ENCODE measurements at places on chromosomes 6 and 20. TPM values are rescaled to one million over a fixed set of nuclear protein-coding genes. Genes with fewer than 3 reads are reported as not detected.
A peak's percentile ranks its signal among the peaks of the same experiment; 100 is the strongest.

- H3K36me3 ChIP-seq, result no peaks in the 10 kb centered on the region
- H3K27me3 ChIP-seq, result no peaks in the 10 kb centered on the region
- H3K4me1 ChIP-seq, result no peaks in the 10 kb centered on the region
These were observed 93.7 kb downstream of the KCNB1 start for GRCh38 chr20:49388744-49389143.

The ASCC3 gene
- 12.2 TPM for polyA plus RNA-seq

DNA sequence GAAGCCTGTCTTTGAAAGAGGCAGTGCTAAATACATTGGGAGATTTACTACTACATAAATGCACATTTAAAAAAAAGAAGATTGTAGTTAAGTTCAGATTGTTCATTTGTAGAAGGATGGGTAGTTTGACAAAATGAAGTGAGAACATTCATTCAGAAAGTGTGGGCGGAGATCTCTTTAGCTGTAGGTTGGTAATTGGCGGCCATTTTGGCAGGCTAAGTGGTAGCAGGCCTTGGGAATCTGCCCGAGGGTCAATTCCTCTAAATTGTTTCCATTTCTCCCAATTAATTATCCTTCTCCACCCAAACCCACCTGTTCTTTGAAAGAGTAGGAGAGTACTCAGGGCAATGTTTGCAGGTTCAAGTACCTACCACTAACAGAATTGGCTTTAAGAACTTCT is 17.9 kb downstream of the SOX4 start:
- no peak for DNase-seq
- H3K27ac ChIP-seq, result no peak overlapping the region
- no peaks in the 10 kb centered on the region for H3K27me3 ChIP-seq
- H3K4me1 ChIP-seq, result peaks cover 9% of the 10 kb centered on the region

GRCh38 chr20:23046431-23046830 is 3.0 kb downstream of the THBD start:
- no peak for DNase-seq
- H3K36me3 ChIP-seq, result no peaks in the 10 kb centered on the region
- H3K4me3 ChIP-seq, result no peak overlapping the region
- no peak overlapping the region for H3K27ac ChIP-seq
- peaks cover 13% of the 10 kb centered on the region for H3K27me3 ChIP-seq

- DNase-seq, result no peak
- H3K36me3 ChIP-seq, result no peaks in the 10 kb centered on the region
- H3K27ac ChIP-seq, result no peak overlapping the region
- H3K27me3 ChIP-seq, result no peaks in the 10 kb centered on the region
- H3K4me1 ChIP-seq, result no peaks in the 10 kb centered on the region
These were observed 23.7 kb downstream of the MOCS3 start for GRCh38 chr20:50982363-50982762.

GRCh38 chr6:98116455-98116854 is 717.9 kb upstream of the POU3F2 start:
- no peak overlapping the region for H3K27ac ChIP-seq
- no peaks in the 10 kb centered on the region for H3K36me3 ChIP-seq
- no peak for DNase-seq
- H3K4me1 ChIP-seq, result no peaks in the 10 kb centered on the region

DNA sequence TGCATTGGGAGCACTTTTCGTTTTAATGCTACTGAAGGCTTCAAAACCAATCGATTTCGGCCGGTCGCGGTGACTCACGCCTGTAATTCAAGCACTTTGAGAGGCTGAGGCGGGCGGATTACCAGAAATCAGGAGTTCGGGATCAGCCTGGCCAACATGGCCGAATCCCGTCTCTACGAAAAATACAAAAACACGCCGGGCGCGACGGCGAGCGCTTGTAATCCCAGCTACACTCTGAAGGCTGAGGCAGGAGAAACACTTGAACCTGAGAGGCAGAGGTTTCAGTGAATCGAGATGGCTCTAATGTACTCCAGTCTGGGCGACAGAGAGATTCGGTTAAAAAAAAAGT is 58.4 kb downstream of the TRIM38 start:
- H3K4me3 ChIP-seq, result peak overlapping the region; percentile 88
- H3K4me1 ChIP-seq, result peaks cover 30% of the 10 kb centered on the region
- H3K27ac ChIP-seq, result peak overlapping the region; percentile 94
- H3K36me3 ChIP-seq, result no peaks in the 10 kb centered on the region

DNA sequence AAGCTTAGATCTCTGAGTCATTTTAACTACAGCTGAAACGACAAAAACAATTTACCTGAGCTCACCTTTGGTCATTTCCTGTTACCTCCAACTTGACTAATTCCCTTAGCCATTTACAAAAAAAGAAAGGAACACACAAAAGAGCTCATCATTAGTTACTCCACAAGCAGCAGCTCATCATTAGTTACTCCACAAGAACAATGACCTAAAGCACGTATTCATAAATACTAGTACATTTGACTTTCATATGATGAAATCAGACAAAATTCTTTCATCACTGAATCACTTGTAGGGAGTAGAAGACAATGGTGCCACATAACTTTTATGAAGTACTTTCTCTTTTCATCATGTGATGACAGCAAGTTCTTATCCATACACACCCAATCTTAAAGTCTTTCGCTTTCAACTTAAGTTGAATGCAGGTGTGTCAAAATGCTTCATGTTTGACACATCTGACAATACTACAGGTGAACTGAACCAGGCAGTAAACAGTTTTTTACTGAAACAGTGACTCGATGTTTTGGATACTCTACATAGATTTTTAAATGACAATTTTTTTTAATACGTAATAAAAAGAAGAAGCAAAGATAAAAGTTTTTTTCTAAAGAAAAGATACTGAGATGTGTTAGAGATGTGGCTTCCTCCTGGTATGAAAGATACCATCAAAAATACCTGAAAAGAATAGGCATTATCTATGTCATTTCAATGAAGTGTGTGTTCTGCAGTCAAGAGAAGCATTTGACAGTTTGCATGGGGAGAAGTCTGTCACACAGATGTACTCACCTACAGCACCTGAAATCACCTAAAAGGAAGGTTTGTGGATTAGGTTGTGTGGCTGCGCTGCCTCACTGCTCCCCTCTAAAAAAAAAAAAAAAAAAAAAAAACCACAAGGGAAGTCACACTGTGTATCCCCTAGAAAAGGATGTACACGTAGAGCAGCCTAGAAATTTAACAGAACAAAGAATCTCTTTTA is 109.1 kb downstream of the PRDM1 start:
- H3K36me3 ChIP-seq, result peaks cover 2% of the 10 kb centered on the region
- H3K4me1 ChIP-seq, result peaks cover 29% of the 10 kb centered on the region
- no peak overlapping the region for H3K4me3 ChIP-seq
- DNase-seq, result peak; percentile 67
- H3K27me3 ChIP-seq, result no peaks in the 10 kb centered on the region

DNA sequence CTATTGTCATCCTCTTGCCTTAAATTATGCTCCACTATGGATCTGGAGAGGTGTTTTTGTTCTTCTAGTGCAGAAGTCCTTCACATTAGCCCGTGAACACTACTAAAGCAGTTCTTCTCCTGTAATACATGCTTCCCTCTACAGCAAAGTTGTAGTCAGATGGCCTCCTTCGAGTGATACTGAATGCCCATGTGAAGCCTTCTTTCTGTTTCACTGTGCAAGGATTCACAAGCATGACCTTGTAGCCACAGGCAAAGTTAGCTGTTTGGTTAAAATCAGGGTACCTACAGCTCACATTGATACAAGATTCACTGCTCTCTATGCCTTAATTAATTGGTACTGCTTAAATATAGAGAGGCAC is 47.6 kb downstream of the ARHGAP18 start:
- DNase-seq, result no peak
- no peak overlapping the region for H3K4me3 ChIP-seq
- H3K27ac ChIP-seq, result no peak overlapping the region
- no peaks in the 10 kb centered on the region for H3K36me3 ChIP-seq
- no peaks in the 10 kb centered on the region for H3K4me1 ChIP-seq
- no peaks in the 10 kb centered on the region for H3K27me3 ChIP-seq
